Activated naive CD4-positive, alpha-beta T cell (primary cell): ENCODE measurements at places on chromosomes 3 and 15.

DNA sequence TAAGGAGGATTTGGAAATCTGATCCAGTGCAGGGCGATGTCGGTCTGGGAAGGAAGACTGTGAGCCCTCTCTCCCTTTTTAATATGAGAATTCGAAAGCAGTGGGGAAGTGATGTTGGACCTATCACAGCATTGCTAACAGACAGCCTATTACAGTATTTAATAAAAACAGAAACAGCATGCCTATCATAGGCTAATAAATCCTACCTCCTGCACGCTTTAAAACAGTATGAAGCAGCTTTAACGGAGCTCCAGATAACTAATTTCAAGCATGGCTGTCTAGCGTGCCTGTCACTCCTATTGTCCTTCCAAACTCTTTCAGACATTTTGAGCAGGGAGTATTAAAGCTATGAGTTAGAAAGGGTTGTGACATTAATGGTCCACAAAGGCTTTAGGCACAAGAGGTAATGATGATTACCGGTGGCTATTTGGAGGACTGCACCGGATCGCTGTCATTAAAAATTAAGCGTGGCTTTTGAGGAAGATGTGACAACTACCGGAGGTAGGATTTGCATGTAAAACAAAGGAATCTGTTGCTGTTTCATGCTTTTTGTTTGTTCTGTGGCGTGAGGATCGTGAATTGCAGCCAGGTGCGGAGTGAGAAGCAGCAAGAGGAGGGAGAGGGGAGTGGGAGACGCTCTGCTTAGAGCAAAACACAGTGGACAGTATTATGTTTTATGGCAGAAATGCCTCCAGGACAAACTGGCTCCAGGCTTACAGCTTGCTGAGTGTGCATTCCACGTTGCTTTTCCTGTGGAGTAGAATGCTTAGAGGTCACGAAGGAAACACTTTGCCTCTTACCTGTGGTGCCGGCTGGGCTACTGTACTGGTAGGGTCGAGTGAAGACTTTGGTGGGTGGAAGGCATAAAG, at the start of gene KCNMB2:
TSS of gene KCNMB2 (plus strand) at position 226 of the 869 bp plus-strand sequence.
- no peak for DNase-seq

GRCh38 chr3:52004163-52004787, 8.6 kb upstream of the RPL29 start:
- no peak for DNase-seq

DNA sequence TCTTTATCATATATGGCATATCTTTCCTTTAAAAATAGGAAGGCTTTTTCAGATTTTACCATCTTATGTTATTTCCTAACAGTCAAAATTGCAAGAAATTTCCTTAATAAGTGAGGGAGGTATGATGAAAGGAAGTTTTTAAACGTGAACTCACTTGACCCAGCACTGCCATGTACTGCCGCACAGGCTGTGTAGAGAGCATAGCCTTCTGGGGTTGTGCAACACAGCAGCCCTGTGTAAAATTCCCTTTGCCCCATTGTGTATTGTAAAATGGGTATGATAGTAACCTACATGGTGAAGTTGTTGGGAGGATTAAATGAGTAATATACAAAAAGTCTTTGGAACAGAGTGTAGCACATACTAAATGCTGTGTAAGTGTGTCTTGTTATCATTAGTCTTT, 78.6 kb downstream of the PEX5L start:
- no peak for DNase-seq

DNA sequence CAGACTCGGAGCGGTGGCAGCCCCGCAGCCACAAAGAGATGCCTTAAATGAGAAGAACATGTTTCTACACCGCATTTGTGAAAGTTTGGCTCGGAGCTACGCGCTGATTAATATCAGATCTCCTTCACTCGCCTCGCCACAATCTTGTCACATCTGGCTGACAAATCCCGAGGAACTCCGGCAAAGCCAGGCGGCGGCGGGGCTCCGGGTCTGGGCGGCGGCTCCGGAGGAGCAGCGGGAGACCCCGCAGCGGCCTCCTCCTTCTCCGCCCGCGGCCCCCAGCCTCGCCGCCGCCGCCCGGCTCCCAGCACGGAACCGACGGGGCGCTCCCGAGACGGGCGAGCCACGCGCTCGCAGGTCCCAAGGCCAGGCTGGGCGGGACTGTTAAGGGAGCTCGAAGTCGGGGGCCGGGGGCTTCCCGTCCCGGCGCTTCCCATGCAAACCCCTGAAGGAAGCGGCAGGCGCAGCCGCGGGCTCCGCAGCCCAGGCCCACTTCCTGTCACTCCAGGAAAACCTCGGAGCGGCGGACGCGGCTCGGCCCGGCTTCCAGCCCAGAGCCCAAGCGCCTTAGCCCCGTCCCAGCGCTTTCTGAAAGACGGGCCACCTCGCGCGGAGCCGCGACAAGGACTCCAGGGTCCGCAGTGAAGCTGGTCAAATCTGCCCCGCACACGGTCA, 1.2 kb downstream of the BNC1 start:
- no peak for DNase-seq

DNA sequence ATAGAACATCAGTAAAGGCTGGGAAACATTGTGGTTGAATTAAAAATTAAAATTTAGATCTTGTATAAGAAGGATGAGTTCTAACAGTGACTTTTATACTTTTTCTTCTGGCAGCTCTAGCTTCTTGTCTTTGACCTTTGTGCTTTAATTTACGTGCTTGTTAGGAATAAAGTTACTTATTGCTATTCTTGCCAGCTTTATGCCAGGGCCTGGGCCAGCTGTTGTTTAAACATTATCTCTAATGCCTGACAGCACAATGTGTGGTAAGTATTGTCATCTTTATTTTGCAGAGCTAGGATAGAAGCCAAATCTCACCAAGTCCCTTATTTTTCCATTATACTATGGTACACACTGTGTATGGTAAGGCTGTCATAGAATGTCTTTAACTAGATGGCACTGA, 766.7 kb upstream of the GOLIM4 start:
- DNase-seq = no peak

DNA sequence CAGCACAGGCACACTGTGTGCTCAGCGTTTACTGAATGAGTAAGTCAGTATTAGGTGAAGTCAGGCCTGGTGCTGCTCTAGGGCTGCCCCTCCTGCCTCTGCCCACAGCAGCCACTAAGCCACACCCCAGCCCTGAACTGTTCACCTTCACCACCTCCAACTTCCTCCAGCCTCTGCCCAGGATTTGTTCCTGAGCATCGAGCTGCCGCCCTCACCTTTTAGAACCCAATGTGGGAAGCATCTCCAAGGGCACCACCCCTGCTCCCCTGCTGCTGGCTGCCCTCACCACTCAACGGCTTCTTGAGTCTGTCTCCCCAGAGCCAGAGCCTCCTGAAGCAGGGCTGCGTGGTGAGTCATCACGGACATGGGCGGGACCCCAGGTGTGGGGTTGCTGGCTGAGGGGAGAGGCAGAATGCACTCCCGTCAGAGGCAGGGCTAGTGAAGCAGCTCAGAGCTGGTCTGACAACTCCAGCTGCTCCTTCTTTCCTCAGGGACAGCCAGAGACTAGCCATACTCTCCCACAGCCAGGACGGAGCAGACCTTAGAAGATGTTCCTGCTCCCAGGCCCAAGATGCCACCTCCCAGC, 5.8 kb downstream of the HYAL2 start:
- no peak for DNase-seq

GRCh38 chr3:160193644-160194192, 31.5 kb upstream of the C3orf80 start:
- DNase-seq = no peak

DNA sequence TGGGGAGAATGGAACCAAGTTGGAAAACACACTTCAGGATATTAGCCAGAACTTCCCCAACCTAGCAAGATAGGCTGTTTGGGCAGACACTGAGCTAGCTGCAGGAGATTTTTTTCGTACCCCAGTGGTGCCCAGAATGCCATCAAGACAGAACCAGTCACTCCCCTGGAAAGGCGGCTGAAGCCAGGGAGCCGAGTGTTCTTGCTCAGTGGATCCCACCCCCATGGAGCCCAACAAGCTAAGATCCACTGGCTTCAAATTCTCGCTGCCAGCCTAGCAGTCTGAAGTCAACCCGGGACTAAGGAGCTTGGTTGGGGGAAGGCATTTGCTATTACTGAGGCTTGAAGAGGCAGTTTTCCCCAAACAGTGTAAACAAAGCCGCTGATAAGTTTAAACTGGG, 152.4 kb downstream of the MBNL1 start:
- DNase-seq = no peak

DNA sequence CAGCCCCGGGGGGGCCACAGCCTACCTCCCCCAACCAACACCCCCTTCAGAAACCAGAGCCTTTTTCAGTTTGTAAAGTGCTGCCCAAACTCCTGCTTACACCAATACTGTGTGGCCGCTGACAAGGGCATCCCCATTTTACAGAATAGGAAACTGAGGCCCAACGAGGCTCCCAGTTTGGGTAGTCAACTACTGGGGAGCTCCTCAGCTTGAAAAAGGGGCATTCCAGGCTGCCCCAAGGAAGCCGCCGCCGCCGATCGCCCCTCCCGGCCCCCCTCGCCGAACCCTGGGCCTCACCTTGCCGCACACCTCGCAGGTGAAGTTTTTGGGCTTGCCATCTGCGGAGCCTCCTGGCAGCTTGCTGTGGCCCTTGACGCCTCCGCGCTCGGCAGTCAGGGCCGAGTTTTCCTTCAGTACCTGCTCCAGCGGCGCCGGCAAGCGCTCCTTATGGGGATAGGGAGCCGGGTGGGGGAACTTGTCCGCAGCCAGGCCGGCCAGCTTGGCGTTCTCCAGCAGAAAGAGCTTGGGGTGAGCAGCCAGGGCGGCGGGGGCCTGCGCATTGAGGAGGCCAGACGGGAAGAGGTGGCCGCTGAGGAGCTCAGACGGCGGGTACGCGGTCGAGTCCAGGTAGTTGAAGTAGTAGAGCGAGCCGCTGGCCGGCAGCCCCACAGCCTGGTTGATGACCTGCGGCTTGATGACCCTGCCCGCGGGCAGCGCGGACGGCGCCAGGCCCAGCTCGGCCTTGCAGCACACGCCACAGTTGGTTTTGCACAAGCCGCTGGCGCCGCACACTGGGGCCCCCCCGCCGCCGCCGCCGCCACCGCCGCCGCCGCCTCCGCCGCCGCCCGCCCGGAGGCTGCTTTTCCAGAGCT, 1.4 kb downstream of the FEZF2 start:
- DNase-seq = no peak

GRCh38 chr15:93126148-93126547, 37.1 kb upstream of the RGMA start:
- DNase-seq = no peak

DNA sequence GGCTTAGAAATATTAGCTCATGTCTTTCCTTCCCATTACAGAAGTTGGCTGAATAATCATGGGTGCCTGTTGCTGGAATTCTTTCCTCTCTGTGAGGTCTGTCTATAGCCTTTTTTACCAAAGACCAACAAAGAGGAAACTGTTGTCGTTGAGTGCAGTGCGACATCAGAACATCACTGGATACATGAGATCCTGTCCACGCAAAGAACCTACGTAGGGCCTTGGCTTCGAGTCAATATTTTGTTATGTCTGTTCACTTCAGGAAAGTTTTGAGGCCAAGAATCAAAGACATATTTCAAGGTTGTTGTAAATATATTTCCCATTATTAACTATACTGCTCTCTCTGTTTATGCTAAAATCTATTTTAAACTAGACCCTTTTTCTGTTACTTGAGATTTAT, 101.5 kb upstream of the IL12A start:
- no peak for DNase-seq

DNA sequence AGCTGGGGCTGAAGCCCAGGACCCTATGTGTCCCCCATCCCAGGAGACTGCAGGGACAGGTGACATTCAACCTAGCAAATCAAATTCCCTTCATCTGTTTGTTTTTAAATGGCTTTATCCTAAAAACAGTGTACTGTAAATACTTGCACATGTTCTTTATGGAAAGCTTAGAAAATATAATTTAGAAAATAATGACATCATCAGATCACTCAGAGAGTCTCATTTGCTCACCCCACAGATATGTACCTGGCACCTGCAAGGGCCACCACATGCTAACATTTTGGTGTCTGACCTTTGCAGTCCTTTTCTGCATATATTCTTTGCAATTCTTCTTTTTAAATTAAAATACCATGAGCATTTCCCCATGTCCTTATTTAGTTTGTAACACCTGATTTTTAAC, 58.6 kb upstream of the FGD5 start:
- DNase-seq = no peak

- DNase-seq = no peak
These were observed 1350.3 kb downstream of the ROBO2 start for GRCh38 chr3:78390221-78390620.

DNA sequence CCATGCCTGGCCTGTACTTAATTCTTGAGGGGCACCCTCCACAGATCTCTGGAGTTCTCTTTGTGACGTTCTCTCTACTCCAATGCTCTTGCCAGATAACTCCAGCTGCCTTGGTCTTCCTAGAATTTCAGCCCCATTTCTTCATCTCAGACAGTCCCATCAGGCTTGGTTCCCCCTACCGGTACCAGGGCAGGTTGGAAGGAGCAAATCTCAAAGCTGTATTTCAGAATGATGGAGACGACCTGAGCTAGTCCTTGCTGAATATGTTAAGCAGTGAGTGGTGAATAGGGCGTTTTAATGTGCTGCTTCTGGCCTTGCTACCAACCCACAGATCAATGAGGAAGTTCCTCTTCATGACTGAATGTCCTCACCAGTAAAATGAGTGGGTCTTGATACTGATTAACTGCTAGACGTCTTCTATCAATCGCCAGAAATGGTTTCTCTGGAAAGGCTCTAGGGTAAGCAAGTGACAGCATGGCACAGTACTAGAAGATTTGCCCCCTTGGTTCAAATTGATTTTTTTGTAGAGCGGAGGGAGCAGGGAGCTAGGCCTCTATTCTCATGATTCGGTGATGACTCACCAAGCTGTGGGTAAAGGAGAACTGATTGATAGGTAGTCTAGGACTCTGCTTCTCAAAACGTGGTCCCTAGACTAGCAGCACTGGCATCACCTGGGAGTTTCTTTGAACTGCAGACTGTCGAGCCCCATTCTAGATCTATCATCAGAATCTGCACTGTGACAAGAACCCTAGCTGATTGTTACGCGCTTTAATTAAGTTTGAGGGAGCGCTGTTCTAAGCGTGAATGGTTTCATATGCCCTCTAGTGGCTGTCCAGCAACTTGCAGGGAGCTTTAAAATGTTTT, 67.8 kb downstream of the UBP1 start:
- DNase-seq = no peak

- DNase-seq = no peak
These were observed 457.5 kb downstream of the EDEM1 start for GRCh38 chr3:5644773-5645670.

DNA sequence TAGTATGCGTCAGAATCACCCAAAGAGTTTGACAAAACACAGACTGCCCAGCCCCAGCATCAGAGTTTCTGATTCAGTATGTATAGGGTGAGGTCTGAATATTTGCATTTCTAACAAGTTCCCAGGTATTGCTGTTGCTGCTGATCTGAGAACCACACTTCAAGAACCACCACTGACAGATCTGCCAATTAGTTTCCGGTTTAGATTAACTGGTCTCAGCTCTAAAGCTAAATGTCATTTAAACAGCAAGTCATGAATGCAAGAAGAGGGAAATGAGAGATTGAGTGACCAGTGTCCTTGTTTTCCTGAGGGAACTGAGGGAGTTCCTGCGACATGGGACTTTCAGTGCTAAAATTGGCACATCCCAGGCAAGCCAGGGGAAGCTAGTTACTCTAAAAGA, 305.0 kb downstream of the ZNF385D start:
- no peak for DNase-seq
